IMR-90 (cell line): ENCODE measurements at places on chromosomes 5 and 9.

DNA sequence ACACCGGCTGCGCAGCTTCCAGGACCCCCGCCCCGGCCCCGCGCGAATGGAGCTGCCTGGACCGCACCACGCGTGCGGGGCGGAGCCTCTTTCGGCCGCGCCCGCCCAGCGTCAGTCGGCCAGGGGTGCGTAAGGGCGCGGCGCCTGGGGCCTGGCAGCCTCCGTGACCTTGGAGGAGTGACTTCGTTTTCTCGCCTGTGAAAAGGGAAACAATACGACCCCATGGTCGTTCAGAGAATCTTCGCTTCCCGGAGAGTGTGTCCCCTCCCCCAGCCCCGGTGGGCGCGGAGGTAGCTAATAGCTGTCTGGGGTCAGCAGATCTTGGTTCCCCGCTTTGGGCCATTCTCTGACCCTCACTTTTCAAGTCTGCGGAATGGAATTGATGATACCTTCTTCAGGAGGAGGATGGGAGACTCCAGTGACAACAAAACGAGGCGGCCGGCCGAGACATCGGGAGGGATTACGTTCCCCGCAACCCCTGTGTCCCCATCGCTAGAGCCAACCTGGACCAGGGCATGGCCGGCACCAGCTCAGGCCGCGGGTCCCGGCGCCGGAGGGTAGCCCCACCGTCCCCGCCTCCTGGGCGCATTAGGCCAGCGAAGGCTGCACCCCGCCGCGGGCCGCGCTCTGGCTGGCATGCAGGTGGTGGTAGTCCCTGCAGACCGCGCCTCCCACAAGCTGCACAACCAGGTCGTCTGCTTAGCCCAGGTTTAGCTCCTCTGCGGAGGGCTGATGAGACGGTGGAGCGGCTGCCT lies 5.5 kb upstream of the CDHR2 start:
- DNase-seq, result no peak

- DNase-seq, result peak; percentile 27
These were observed 890 bp downstream of the PIK3R1 start for GRCh38 chr5:68216245-68217046.

DNA sequence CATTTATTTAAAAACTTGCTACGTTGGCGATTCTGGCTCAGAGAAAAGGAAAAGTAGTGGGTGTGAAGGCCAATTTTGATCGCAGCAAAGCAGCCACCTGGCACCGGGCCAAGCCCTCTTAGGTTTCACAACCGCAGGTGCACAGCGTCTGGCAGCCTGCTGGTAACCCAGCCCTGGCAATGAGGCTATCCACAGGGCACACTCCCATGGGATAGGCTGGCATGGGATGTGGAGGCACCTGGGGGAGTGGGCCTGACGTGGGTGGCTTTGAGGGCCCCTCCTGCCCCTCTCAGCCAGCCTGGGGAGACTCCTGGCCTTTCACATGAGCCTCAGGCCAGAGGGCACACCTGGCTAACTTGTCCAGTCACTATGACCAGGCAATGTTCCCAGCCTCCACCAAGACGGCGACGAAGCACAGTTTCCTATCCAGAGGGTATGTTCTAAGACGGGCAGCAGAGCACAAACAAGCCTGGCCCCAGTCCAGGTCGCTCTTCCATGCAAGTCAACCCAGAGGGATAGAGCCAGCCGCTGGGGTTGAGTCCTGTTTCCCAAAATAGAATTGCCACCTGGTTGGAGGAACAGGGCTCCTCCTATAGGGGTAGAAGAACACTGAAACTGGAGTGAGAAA lies 19.0 kb downstream of the CMBL start:
- no peak for DNase-seq

- no peak for DNase-seq
These were observed 487.4 kb downstream of the PRDM9 start for GRCh38 chr5:23994581-23995370.

- peak; percentile 70 for DNase-seq
These were observed 112.2 kb downstream of the C9orf152 start for GRCh38 chr9:110095776-110096175.

DNA sequence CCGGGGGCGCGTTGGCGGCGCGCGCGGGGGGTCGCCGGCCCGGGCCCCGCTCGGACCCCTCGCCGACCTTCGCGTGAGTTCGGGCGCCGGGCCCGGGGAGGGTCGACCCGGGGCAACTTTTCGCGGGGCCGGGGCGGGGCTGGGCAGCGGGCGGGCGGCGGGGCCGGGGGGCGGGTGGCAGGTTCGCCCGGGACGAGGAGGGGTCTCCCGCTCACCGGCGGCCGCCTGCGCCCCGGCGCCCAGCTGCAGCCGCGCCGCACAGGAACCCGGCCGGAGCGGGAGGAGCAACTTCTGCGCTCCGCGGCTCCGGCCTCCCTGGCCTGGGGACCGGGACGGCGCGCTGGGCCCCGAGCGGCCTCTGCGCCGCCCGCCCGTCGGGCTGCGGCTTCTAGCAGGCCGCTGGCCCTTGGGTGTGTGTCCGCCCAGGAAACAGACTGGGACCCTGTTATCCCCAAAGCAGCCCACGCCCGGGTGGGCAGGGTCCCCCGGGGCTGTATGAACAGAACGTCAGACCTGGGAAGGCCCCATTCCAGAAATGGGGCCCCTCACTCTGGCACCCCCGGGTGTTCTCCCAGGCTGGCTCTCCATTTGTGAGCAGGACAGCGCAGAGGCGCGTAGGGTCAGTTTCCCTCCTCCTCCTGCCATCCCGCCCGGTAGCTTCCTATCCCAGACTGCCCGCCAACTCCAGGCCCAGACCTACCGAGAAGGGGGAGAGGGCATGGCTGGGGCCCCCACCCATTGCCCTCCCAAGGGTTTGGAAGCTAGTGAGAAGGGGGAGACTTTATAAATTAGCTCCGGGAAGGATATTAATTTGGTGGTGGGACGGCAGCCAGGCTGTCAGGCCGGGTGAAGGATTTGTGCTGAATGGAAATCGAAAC lies 708 bp downstream of the RXRA start:
- DNase-seq, result peak; percentile 31

DNA sequence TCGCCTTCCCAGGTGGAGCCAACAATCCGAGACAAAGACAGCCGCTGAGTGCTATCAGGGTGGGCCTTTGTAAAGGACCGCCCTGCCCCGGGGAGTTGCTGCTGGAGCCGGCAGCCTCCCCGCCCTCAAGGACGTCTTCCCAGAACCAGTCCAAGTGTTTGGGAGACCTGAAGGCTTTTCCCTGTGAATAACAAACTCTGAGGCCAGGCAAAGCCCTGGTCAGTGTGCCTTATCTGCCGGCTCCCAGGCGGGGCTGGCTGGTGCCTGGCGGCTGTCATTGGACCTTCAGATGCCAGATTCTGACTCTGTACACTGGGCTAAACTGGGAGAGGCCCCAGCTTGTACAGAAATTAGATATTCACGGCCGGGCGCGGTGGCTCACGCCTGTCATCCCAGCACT lies 2.1 kb downstream of the SLC9A3 start:
- no peak for DNase-seq

GRCh38 chr5:134175921-134176510 lies 734 bp downstream of the SKP1 start:
- peak; percentile 25 for DNase-seq

DNA sequence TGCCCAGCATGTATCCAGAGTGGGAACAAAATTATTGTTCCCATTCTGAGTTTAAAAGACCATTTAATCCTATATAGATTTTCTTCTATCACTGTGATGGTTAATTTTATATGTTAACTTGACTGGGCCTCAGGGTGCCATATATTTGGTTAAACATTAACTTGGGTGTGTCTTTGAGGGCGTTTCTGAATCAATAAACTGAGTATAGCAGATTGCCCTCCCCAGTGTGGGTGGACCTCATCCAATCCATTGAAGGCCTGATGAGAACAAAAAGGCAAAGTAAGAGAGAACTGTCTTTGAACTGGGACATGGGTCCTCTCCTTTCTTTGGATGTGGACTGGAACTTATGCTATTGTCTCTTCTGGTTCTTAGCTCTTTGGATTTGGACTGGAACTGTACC lies 17.3 kb downstream of the RIOK2 start:
- DNase-seq, result no peak

DNA sequence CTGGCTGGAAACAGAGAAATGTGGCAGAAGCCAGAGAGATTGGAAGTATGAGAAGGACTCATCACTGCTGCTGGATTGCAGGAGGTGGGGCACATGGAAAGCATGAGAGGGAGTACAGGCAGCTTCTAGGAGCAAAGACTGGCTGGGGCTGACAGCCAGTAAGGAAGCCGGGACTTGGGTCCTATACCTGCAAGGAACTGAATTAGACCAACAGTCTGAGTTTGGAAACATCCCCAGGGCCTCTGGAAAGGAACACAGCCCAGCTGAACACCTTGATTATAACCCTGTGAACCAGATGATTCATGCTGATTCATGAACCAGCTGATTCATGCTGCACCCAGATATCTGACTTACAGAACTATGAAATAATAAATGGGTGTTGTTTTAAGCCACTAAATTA lies 93.4 kb downstream of the OSTF1 start:
- DNase-seq, result peak; percentile 66
